ENCODE measurements at places on chromosomes 7 and 10. TPM values are rescaled to one million over a fixed set of nuclear protein-coding genes. Genes with fewer than 3 reads are reported as not detected.

DNA sequence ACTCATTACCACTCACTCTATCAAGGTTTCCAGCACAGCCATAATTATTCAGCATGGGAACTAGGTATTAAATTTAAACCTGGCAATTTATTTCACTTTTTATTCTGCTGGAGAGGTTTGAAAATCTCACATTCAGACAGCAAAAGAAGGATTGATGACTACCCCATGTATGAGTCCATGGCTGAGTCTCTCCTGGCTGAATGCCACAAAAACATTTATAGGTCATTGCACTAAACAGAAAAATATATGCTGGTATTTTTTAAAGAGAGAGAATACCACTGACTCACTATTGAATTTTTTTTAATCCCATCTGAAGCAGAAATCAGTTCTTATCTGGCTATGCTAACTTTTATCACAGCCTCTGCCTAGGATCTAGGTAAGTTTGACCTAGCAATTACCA, 336.3 kb downstream of the PPP1R3A start:
- no peak for DNase-seq

DNA sequence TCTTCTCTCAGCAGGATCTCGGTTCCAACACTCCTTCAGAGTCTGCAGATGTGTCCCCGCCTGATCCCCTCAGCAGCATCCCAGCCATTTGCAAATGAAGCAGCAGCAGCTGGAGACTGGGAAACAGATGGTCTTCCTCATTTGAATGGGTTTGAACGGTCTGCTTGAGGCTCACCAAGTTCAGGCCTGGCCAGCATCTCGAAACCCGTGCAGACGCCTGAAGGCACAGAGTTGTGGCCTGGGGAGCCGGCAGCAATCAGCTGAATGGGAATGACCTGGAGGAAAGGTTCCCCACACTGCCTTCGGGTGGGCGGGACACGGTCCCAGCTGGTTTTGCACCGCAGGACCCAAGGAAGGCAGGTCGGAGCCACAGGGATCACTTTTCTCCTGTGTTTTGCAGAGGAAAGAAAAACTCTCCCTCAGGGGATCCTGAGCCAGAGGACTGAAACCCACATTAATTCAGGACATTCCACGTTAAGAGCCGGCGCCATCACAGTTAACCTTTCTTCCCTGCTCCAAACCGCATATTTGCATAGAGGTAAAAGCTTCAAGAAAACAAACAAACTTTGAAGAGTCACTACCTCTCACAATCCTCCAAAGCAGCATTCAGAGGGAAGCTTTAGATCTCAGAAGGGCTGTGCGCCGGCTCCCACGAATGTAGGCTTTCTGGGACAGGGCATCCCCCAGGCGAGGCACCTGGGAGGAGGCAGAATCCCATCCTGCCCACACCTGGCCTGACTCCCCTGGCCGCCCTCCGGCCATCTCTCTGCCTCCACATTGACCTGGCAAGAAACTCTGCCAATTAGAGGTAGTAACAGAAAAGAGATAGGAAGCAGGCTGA, 17.7 kb downstream of the FGFR2 start:
- DNase-seq = no peak

DNA sequence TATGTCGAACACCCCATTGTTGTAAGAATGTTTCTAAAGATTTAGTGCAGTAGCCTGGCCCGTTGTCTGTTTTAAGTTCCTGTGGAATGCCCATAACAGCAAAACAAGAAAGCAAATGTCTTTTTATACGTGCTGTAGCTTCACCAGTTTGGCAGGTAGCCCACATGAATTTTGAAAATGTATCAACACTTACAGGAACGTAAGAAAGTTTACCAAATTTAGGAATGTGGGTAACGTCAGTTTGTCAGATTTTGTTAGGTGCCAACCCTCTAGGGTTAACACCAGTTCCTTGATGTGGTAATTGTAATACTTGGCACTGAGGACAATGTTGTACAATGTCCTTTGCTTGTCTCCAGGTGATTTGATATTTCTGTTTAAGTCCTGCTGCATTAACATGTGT, 3.2 kb upstream of the GIMAP4 start:
- no peak for DNase-seq

DNA sequence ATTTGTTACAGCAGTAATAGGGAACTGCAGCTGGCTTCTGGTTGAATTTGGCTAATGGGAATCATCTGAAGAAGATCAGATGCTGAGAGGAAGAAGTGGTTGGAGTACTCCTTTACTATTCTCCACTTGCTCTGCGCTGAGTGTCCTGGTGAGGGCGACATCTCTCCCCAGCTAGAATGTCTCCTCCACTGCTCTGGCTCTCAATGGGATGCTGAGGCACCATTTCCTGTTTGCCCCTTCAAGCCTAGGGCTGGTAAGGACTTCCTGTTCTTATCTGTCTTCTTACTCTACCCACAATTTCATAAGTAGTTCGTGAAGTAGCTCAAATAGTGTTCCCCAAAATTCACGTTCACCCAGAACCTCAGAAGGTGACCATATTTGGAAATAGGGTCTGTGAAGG, 43.2 kb upstream of the TES start:
- DNase-seq = no peak

DNA sequence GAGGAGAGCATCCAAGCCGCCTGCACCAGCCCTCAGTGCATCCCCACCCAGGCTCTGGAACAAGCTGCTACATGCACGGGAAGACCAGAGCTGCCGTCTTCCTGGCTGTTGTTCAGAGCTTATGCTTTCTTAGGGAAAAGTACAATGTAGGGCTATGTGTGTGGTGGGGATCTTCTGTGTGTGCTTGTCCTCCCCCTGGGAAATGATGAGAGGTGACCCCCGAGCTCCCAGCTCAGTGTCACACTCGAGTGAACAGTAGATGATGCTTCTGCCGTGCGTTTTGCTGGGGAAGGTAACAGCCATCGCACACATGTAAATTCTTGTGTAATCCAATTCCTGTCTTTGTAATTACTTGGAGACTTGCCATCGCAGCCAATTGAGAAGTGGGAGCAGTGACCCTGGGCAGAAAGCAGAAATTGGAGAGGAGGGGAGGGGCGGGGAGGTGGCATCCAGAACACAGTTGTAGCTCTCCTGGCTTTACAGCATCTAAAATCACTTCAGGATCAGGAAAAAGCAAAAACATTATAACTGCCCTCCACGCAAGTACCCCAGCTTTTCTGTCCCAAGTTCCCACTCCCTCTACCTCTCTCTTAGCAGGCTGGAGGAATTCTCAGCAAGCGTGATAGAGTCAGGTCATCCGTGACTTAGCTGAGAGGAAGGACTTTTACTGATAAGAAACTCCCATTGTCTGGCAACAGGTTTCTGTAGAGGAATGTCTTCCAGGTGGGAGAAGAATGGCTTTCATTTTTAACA, 149.6 kb downstream of the TCF7L2 start:
- DNase-seq = no peak

DNA sequence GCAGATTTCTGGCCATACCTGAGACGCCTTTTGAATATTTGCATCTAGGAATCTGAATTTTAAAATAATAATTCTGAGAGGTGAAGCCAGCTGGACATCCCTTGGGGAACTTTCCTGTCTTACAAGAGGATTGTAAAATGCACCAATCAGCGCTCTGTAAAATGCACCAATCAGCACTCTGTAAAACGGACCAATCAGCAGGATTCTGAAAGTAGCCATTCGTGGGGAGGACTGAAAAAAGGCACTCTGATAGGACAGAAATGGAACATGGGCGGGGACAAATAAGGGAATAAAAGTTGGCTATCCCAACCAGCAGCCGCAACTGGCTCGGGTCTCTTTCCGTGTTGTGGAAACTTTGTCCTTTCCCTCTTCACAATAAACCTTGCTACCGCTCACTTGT, 9.9 kb downstream of the PPIF start:
- no peak for DNase-seq

GRCh38 chr10:47340608-47341170, 7.5 kb upstream of the RBP3 start:
- peak; percentile 44 for DNase-seq

GRCh38 chr7:67364441-67365017, 367.9 kb downstream of the TYW1 start:
- DNase-seq = no peak

DNA sequence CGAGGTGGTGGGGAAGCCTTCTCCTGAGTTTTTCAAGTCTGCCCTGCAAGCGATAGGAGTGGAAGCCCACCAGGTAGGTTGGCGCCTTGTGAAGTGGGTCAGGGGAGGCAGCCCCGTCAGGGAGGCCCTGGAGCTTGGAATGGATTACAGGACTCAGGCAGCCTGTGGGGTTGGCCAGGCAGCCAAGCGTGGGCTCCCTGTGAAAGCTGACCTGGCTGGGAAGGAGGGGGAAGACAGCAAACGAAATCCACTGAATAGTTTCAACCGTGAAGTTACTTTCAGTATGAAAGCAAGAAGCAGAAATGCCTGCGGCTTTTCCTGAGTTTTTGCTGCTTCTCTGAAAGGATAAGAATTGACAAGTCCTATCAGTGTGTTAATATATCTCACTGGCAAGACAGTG, 36.4 kb downstream of the LHPP start:
- DNase-seq = no peak

- no peak for DNase-seq
These were observed 19.9 kb downstream of the UNCX start for GRCh38 chr7:1252540-1253090.

- DNase-seq = no peak
These were observed 24.0 kb upstream of the PCGF5 start for GRCh38 chr10:91196268-91197048.

DNA sequence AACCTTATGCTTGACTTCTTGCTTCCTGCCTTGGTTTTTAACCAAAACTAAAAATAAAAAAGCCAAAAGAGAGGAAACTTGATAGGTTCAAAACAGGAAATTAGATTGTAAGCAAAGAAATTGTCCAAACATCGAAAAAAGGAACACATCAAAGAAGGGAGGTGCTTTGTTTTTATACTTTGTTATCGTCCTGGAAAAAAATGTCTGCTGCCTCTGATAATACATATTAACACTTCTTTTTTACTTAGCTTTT, 286.6 kb upstream of the C7orf33 start:
- no peak for DNase-seq

- no peak for DNase-seq
These were observed 734.8 kb downstream of the TNS3 start for GRCh38 chr7:46847126-46847525.

- DNase-seq = no peak
These were observed 710 bp downstream of the MRPL43 start for GRCh38 chr10:100986623-100986951.

GRCh38 chr10:34491678-34492077, 323.4 kb downstream of the PARD3 start:
- DNase-seq = no peak

Gene NEUROD6
- 0.18 TPM for polyA plus RNA-seq

Gene VAX1
- polyA plus RNA-seq = not detected

Gene JAZF1
- polyA plus RNA-seq = 32.8 TPM

Gene TMEM130
- 6.9 TPM for polyA plus RNA-seq

Gene GBX1
- polyA plus RNA-seq = 1.0 TPM

Gene MSMB
- not detected for polyA plus RNA-seq

Gene TMEM236
- polyA plus RNA-seq = 0.67 TPM

Gene VENTX
- 0.19 TPM for polyA plus RNA-seq

Gene WAC
- 104 TPM for polyA plus RNA-seq

Gene IMPDH1
- 19.2 TPM for polyA plus RNA-seq

Gene ZNF777
- not detected for polyA plus RNA-seq

Gene GIMAP8
- polyA plus RNA-seq = 8.0 TPM
